RPMI7951 (cell line): ENCODE measurements at places on chromosomes 6 and 20.

DNA sequence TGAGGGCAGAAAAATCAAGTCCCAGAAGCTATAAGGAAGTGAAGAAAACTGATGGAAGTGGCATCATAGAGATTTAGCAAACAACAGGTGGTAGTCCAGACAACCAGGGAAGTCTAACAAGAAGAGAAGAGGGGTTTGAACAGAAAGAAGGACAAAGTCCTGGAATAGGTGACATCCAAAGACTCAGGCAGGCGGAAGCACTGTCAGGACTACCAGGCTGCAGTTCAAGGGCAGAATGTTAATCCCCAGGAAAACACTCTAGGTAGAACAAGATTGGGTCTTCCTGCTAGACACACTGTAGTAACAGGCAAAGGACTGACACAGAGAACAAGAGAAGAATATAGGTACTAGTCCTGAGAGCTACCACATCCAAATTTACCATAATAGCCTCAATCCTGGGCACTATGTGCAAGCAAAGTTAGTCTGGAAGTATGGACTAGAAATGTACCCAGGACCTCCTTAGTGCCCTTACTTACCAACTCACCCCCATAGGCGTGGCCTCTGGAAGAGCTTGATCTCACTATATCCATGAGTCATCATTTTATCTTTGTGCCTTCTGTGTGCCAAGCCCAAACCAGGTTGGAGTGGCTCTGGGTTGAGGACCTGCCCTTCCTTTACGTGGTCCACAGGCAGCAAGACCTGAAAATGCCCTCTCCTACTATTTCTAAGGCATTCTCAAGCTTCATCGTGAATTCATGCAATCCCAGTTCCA, 2.2 kb upstream of the EPB41L2 start:
- DNase-seq: peak; percentile 21

GRCh38 chr6:129317931-129318820, 391.8 kb downstream of the ARHGAP18 start:
- DNase-seq: peak; percentile 79

DNA sequence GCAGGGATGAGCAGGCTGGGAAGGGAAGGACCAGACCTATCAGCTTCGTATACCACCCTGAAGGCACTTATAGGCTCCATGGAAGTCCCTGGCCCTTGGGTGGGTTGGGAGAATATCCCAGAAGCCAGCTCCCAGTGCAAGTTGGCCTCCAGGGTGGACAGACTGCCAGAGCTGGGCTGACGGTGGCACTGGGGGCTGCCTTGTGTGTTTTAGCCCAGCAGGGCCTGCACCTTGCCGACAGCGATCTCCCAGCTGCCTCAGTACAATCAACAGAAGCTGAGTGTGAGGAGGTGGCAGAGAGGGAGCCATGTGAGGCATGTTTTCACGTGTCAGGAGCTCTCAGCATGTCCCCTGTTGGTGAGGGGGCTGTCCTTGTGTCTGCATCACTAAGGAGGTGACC, 159.5 kb downstream of the VEGFA start:
- no peak for DNase-seq

DNA sequence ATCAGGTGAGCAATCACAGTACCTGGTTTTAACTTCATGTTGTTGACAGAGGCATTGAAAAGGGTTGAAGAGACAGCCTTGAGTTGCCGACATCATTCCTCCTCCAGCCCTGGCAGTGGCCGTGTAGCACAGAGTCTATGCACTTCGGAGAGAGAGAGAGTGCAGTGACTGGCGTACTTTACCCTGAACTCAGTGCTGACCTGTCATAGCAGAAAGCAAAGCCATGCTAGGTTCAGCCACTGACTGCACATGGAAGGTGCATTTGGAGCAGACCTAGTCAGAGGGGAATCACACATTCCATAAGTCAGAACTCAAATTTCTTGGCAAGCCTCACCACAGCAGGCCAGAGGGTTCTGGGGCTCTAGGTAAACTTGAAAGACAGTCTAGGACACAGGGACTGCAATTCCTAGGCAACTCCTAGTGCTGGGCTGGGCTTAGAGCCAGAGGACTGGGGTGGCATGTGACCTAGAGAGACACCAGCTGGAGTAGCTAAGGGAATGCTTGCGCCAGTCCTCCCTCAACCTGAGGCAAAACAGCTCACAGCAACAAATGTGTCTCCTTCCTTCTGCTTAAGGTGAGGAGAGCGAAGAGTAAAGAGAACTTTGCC, 69.1 kb downstream of the ELOVL4 start:
- no peak for DNase-seq

- DNase-seq: peak; percentile 56
Observed at GRCh38 chr6:153108315-153108714, 22.8 kb downstream of the RGS17 start.

DNA sequence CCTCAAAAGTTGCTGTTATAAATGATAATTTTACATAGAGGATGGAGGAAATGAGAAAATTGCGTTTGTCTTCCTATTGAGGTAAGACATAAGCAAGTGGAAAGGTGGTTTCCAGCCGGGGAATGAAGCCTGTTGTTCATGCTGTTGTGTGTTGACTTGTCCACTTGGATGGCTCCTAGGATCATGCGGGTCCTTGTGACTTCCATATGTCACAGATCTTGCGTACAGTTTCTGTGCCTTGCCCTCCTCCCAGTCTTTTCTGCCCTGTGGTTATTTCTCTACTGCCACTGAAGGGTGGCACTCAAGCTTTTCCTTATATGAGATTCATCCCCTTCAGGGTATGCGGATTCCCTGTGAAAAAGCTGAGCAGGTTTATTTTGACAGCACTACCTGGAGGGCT, 116.6 kb downstream of the CARMIL1 start:
- no peak for DNase-seq

DNA sequence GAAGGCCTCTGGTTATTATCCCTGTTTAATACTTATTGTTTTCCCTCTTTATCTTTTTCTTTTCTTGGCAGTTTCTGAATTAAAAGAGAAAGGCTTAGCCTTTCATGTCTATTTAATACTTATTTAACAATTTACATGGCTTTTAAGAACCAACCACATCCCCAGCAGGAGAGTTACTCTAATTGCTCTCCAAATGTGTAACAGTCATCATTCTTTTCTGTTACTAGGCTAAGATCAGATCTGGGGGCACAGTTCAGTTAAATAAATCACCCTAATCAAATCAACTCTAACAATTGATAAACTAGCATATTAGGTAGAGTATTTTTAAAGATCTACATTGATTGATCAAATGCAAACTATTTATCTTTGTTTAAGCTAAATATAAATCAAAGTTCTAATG, 54.1 kb upstream of the NT5E start:
- DNase-seq: no peak

GRCh38 chr20:53163486-53163885, 191.3 kb downstream of the TSHZ2 start:
- DNase-seq: peak; percentile 28

GRCh38 chr20:10876558-10876957, 202.8 kb upstream of the JAG1 start:
- DNase-seq: no peak
